Fibroblast of skin of back (primary cell): ENCODE measurements at places on chromosomes 3 and 15.

DNA sequence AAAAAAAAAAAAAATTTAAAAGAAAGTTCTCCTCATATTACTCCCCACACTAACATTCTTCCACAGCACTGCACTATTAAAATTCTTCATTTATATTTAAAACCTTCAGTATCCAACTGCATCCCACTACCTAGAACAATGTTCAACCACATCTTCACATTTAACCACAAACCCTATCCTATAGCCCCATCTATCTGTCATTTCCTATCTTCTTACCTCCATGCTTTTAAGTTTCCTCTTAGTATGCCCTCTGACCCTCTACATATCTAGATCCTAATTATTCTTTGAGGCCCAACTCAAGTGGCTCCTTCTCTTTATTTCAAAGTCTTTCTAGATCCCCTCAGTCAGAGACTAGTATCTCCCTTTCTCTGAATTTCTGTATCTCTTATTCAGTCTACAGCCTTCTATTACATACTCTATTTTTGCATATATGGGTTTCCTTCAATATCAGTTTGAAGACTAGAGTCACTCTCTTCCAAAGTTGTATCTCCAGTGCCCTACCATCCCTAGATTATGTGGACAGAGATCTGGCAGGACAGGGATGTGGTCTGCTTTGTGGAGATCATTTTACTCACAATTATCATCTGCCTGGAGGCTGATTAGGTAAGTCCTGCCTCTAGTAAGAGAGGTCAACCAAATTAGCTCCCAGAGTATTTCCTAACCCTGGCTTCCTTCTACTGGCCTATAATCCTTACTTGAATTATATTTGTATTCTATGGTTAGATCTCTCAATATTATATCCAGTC, 1.4 kb downstream of the CIAO2A start:
- DNase-seq, result no peak

DNA sequence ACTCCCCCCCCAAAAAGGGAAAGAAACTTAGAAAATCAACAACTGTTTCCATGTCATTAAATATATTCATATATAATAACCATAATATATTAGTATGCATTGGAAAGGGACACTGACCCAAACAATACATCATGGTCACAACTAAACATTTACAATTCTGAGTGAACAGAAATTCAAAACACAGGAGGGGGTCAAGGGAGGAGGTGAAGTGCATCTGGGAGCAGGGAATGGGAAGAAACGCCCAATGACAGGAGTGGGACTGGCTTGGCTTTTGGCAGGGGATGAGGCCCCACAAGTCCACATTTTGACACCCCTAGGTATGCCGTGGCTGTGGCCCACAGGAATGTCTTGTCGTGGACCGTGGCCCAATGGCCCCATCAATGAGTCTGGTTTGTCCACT, 41.1 kb downstream of the FGD5 start:
- DNase-seq, result no peak

GRCh38 chr3:136414476-136414875, 164.3 kb downstream of the PCCB start:
- no peak for DNase-seq

GRCh38 chr15:42338500-42338899, 20.8 kb upstream of the CAPN3 start:
- DNase-seq, result no peak

DNA sequence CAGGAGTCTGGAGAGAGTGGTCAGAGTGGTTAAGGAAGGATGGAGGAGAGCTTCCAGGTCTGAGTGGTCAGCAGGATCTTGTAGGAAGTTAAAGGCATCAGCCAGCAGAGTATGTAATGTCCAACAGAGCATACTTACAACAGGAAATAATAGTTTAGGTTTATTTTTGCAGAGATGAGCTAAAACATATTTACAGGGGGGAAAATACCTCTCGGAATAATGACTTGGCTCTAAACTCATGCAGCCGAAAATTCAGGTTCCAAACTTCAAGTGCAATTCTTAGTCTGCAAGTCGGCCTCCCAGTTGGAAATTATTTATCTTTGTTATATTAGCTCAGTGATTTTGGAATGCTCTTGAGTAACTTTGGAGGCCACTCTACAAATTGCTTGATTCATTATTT, 385.0 kb upstream of the C2CD4B start:
- no peak for DNase-seq

DNA sequence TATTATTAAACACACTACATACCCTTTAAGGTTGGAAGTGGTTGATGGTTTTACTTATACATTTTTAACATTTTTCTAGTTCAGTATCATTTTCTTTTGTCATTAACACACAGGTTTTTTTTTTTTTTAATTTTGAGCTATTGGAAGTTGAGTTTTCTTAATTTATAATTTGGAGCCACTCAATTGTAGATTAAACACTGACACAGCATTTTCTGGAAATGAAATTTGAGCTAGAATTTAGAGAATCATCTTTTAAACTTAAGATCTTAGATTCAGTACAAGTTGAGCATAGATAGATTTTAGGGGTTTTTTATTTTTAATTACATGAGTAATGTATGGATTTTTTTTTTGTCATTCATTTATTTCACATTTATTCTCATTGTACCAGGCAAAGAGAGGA, 35.0 kb downstream of the RASA2 start:
- DNase-seq, result no peak

DNA sequence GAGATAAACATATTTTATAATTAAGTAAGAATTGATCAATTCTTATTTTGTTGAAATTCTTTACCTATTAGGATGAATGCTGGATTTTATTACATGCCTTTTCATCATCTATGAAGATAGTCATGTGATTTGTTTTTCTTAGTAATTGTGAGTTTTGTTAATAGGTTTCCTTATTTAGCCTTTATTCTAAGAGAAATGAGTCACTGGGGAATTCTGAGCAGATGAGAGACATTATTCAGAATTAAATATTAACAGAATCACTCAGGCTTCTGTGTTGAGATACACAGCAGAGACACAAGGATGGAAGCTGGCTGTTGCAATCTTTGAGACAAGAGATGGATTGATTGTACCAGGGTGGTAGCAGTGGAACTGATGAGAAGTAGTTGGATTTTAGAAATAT, 7.4 kb upstream of the ANO10 start:
- DNase-seq, result no peak

- DNase-seq, result no peak
These were observed 815 bp upstream of the ZNF280D start for GRCh38 chr15:56734013-56734635.

DNA sequence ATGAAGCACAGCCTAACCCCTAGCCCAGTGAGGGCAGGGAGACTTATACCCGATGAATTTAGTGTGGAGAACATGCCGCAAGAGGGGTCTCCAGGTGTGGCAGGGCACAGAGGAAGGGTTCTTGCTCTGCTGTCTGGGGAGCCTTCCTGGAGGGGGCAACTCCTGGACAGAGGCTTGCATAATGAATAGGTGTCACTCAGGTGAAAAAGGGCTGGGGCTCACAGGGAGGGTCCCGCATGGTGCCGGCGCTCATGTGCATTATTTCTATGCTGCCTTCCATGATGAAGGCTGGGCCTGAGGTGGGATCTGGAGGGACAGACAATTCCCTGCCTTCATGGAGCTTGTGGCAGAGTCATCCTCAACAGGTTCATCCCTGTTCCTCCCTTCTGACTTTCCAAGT, 51.5 kb downstream of the ITGA11 start:
- no peak for DNase-seq

- DNase-seq, result no peak
These were observed 6.3 kb downstream of the ATP13A4 start for GRCh38 chr3:193548406-193548805.

- DNase-seq, result no peak
These were observed 34.3 kb downstream of the TBC1D23 start for GRCh38 chr3:100295089-100295488.

GRCh38 chr15:99562238-99562637, 3.5 kb upstream of the MEF2A start:
- DNase-seq, result no peak

- no peak for DNase-seq
These were observed 3.5 kb upstream of the LSMEM2 start for GRCh38 chr3:50275141-50275995.

GRCh38 chr3:40308725-40309417, 636 bp upstream of the EIF1B start:
- DNase-seq, result no peak

DNA sequence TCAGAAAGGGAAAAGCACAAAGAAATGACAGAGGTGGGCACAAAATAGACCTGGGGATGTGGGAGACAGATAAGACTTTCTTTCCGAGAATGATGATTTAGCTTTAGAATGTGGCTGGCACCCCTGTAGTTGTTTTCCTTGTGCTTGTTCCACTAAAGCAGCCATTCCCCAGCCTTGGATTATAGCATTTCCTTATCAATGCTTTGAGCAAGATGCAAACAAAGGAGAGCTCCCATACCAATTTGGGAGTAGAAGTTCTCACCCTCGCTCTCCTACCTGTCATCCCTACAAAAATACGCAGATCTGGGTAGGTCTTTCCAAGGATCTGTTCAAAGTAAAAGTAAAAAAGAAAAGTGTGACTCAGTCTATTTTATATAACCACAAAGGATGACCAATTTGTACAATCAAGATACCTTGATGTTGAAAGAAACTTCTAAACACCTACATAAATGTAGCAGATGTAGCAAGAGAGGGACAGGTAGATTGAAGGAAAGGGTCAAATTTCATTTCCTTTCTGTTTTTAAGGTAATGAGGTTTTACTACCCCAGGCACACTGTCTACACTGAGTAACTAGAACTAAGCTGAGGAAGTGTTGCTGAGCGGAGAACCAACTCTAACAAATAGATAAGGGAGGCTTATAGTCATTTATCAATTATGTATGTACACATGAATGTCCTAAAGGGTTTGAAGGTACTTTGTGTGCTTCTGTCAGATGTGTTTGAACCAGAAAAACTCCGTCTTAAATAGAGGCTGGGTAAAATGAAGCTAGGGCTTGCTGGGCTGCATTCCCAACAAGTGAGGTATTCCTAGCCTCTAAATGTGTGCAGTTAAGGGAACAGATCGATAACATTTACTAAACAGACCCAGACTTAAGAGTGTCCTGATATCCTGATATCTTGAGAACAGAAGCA, 91.1 kb upstream of the LRRN1 start:
- DNase-seq, result no peak

- peak; percentile 34 for DNase-seq
These were observed 75.6 kb upstream of the CACNA2D3 start for GRCh38 chr3:54046641-54047214.

- DNase-seq, result no peak
These were observed 506.8 kb downstream of the PDCD6IP start for GRCh38 chr3:34305266-34305665.

- no peak for DNase-seq
These were observed 523.4 kb downstream of the CADM2 start for GRCh38 chr3:85482213-85482490.

- DNase-seq, result no peak
These were observed 120.9 kb downstream of the ITPR1 start for GRCh38 chr3:4614070-4614469.

DNA sequence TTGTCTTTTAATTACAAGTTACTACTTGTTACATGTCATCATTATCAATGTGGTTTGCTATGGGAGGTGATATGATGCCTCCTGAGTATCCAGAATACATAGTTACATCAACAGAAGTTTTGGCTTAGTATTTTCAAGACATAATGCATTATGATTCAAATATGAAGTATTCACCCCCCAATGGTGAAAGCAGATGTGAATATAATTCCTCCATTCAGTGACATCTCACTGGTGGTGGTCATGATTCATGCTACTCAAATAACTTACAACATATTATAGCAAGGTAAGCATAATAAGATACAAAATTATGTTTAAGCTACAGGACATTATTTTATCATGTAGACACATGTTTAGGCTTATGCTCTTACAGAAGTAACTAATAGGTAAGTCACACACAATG, 34.9 kb upstream of the TTBK2 start:
- peak; percentile 82 for DNase-seq

DNA sequence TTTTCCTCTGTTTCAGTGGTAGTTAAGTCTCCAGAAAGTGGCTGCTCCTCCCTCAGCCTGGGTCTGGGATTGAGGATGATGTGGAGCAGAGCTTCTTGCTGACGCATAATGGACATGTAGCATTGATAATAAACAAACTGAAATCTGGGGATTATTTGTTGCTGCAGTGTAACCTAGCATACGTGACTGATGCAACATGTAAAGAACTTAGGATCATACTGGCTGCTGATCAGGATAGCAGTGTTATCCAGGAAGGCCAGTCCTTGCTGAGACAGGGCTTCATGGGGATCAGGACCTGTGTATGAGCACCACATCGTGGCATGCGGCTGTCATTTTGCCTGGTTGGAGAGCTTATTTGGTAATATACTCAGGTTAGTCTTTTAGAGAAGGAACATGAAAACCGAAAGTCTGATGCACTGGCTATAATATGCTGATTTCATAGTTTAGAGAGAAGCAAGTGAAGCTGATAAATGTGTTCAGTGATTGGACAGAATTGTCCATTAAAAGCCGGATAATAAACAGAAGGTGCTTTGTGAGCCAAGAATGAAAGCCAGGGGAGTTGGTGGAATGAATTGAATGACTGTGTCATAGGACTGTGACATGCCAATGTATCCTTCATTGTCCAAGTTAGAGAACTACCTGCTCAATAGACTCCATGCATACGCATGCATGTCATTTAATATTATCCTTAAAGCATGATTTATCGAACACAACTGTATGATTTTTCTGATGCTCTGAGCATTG, 4.1 kb downstream of the MINAR1 start:
- DNase-seq, result no peak

DNA sequence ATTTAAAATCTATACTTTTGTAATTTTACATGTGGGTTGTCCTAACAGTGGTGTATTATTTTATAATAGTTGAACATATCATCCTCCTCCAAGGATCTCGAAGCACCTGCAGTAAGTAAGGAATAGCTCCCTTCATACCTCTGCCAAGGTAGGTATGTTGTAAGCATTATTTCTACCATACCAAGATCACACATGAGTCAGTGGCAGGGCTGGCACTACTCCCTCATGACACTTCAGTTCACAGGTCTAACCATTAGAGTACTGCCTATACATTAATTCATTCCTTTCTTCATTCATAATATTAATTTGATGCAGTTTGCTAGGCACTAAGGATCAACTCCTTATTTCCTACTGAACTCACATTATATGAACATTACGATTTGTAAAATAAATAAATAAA, 11.9 kb upstream of the LEKR1 start:
- DNase-seq, result no peak

DNA sequence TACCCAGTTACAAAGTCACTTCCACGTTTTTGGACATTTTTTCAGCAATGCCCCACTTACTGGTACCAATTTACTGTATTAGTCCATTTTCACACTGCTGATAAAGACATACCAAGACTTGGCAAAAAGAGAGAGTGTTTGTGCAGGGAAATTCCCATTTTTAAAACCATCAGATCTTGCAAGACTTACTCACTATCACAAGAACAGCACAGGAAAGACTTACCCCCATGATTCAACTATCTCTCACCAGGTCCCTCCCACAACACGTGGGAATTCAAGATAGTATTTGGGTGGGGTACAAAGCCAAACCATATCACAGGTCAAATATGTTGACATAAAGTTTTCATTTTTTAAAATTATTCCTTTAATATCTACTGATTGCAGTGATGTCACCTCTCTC, 16.2 kb upstream of the ABI3BP start:
- DNase-seq, result peak; percentile 50

DNA sequence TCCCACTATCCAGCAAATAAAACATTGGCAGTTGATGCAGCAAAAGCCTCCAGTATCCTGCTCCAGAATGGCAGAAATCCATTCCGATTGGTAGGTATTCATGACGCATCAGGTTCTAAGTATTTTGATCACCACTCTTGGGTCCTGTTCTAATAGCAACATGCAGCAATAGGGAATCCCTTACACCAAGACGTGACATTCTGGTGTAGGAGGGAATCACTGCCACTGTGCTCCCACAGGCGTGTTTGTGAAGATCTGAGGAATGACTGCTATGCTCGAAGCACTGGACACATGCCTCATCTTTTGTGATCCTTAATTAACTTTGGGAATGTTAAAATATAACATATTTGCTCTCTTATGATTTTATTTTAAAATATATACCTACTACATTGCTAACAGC, 552.9 kb downstream of the MECOM start:
- peak; percentile 24 for DNase-seq
